Activated CD4-positive, alpha-beta T cell treated with anti-CD3 and anti-CD28 coated beads, Interleukin-2, amount 50 U/mL, for 1 hour (primary cell): ENCODE measurements at places on chromosomes 5 and 9.
A peak's percentile ranks its signal among the peaks of the same experiment; 100 is the strongest.

GRCh38 chr5:167770461-167770860 lies 521.0 kb upstream of the WWC1 start:
- no peak for DNase-seq

DNA sequence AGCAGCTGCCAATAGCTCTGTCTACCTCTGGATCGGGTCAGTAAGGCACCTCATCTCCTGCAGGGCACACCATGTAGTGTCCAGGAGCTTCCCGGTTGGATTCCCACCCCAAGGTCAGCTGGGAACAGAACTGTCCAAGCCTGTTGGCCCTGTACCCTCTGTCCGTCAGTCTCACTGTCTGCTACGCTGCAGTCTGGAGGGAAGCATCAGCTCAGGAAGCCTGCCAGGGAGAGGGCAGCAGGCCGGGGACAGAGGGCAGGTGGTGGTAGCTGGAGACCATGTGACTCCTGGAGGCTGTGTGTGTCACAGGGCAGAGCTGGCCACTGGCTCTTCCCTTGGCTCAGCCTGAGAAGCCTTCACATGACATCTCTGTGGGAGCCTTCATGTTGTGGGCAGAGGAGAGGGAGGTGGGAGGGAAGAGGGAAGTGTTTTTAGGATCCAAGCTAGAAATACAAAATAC lies 134.5 kb downstream of the SEC61B start:
- no peak for DNase-seq

DNA sequence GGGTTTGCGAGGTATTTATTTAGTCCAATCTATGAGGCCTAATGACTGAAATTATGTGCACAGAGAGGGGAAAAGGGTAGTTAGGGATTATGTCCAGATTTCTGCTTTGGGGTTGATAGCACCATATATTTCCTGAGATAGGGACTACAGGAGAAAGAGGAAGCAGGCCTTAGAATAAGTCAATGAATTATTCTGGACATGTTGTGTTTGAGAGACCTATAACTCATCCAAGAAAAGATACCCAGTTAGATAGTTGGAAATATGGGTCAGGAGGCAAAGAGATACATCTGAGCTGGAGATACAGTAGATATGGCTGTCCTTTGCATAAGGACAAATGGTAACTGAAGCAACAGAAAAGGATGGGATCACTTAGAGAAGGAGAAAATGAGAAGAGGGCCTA lies 53.1 kb downstream of the NR3C1 start:
- DNase-seq = no peak

DNA sequence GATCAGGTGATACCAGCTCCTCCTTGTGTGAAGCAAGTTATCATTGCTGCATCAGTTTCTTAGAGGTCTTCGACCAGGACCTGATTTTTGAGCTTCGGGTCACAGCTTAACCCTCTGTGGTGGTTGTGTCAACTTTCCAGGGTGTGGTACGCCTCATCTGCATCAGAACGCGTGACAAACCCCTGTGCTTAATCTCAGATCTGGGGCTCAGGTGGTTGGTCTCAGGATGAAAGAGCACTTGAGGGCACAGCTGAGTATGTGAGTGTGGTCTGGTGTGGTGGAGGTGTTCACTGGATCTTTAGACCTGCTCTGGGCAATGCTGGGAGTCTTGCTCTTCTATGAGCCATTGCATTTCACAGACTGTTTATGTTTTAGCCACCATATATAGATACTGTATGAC lies 64.1 kb downstream of the OSTF1 start:
- DNase-seq = peak; percentile 50

GRCh38 chr5:173010547-173011464 lies 27.2 kb downstream of the ATP6V0E1 start:
- no peak for DNase-seq

- DNase-seq = no peak
These were observed 85.4 kb downstream of the TMEM161B start for GRCh38 chr5:88183255-88183654.

- no peak for DNase-seq
These were observed 50.9 kb upstream of the EQTN start for GRCh38 chr9:27347889-27348288.

DNA sequence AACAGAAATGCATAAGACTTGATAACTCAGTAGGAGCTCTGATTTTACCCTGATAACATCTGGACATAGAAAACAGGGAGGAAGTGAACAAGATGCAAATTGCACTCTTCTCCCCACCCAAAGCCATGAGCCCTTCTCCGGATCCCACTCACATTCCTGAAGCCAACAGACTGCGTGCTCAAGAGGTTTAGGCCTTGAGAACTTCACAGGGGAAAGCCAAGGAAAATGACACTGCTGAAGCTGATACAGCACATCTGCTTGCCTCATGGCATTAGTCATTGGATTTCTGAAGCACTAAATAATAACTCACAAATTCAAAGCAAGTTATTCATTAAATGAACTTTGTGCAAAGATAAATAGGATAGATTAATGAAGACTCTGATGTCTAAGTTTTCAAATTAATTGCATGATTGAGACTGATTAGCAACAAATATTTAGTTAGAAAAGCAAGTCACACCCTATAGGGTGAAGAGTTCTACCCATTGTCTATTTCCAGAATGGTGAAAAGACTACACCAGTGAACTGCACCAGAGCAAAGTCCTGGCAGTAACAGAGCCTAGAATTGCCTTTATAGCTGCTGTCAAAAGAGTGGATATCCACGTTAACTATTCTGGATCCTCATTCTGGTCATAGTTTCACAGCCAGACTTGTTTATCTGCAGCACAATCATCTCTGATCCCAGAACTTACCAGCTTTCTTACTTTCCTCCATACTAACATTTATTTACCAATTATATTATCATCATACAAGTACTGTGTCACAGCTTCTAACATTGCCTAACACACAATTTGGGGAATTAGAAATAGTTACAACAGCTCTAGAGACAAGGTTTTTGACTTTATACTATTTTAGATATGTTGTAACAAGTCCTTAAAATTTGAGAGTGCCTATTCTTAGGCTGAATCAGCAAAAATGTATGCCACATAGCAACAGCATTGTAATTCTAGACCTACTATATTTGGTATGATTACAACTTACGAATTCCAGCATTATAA lies 432.1 kb upstream of the RGMB start:
- no peak for DNase-seq

DNA sequence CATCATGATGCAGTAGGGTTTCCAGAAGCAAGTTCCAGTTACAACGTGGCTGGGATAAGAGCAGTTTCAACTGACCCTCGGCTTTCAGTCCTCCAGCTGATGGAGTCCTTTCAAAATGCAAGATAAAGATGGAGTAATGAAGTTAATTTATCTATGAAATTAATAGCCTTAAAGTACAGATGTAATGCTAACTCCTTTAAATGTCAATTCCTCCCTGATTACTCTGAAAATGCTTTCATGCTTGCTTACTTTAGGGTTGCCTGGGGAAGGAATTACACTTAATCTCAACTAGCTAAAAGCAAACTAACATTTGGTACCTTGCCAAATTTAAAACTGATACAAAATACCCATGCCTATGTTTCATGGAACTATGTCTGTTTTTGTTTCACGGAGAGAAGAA lies 178.4 kb downstream of the KIAA0825 start:
- no peak for DNase-seq

DNA sequence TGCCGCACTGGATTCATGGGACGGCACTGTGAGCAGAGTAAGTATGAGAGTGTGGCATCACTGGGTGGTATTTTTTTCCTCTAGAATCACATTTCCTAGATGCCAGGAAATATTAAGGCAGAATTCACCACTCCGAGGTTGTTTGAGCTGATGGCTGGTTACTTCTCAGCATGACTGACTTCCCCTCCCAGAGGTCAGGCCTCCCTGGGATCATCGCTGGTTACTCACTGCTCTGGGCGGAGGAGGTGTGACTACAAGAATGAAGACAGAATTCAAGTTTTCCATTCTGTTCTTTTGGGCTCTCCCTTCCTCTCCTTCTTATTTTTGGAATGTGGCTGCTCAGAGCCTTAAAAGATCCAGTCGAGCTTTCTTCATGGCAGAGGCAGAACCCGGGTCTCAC lies 76.6 kb upstream of the PRRC1 start:
- no peak for DNase-seq

DNA sequence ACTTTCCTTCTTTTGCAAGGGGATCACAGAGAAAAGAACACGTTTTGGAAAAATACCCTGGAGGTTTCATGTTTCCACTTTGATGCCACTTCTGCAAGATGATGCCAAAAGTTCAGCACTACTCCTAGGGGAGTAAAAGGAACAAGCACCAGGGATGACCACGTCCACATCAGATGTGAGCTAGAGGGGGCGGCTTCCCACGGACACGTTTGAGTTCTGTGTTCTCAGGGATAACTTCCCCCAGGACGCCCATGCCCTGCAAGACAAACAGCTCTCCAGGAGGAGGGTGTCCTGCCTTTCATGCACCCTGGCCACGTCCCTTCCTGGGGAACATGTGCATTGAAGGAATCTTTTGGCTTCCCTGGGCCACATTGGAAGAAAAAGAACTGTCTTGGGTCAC lies 66.6 kb upstream of the TRIO start:
- DNase-seq = no peak

GRCh38 chr5:179355976-179356974 lies 11.0 kb upstream of the ADAMTS2 start:
- DNase-seq = no peak

DNA sequence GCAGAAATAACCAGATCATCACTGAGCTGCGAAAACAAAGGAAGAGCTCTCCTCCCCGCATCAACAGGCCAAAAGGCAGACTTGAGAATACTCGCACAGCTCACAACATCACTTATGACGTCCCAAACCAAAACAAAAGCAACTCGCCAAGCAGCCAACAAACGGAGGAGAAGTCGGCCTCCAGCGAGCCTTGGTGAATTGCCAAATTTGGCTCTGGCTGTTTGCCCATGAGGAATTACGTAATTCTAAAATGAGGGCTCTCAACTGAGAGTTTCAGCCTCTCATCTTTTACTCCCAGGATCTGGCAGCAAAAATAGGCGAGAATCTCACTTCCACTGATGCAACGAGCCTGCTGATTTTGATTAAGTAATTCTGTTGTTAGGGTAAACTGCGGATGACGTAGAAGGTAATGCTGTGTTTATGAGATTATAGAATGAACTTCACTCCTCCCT lies 51.7 kb upstream of the SEMA6A start:
- no peak for DNase-seq

DNA sequence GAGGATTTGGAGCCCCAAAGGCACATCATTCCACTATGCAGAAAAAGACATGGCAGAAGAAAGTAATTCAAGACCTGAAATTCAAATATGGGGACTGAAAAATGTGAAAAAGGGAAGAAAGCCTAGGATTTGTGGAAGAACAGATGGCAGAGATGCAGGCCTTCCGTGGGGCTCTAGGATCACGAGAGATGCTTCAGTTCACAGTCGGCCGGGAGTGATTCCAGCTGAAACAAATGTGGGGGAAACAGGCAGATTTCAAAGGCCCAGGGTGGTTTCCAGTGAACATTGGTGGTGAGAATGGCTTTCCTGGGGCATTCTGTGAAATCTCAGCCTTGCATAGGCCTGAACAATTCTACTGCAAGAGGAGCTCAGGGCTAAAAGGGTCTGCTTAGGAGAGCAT lies 34.6 kb upstream of the ZFR start:
- DNase-seq = no peak

GRCh38 chr5:105953616-105954015 lies 1717.1 kb downstream of the EFNA5 start:
- no peak for DNase-seq

DNA sequence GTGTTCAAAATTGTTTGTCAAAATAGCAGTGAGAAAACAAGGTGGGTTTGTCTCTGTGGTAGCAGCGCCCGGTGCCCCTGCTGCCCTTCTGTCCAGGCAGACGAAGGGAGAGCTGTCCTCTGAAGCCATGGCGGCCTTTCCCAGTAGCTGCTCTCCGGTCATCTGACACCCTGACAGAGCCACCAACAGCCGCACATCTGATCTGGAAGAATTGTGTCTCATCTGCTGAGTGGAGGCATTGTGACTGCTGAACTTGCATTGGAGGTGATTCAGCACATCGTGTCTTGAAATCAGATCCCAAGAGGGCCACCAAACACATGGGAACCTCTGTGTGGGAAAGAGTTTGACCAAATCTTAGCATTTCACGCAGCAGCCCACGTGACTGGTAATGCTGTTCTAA lies 337.6 kb upstream of the IRX1 start:
- DNase-seq = no peak

DNA sequence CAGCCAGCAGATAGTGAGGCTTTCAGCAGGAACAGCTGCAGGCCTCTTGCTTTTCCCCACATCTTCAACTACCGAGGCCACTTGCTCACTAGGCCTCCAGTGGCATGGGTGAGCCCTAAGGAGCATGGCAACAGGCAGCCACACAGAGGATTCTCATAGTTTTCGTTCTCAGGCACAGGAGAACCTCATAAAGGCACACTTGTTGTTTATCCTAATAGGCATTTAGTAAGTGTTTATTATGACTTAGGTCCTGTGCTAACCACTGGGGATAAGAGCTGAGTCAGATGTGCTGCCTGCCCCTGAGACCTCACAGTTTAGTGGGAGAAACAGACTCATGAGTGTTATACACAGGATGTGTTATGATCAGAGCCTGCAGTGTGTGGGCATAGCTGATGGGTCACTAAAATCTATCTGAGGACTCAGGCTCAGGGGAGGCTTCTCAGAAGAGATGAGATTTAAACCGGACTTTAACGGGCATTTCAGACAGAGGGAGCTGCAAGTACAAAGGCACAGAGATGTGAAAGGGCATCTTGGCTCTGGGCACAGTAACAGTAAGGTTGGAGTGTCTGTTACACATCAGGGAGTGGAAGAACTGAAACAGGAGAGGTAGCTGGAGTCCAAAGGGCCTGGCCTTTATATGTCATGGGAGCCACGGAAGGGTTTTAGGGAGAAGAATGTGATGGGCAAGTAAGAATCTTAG lies 21.0 kb upstream of the HEMGN start:
- DNase-seq = no peak

DNA sequence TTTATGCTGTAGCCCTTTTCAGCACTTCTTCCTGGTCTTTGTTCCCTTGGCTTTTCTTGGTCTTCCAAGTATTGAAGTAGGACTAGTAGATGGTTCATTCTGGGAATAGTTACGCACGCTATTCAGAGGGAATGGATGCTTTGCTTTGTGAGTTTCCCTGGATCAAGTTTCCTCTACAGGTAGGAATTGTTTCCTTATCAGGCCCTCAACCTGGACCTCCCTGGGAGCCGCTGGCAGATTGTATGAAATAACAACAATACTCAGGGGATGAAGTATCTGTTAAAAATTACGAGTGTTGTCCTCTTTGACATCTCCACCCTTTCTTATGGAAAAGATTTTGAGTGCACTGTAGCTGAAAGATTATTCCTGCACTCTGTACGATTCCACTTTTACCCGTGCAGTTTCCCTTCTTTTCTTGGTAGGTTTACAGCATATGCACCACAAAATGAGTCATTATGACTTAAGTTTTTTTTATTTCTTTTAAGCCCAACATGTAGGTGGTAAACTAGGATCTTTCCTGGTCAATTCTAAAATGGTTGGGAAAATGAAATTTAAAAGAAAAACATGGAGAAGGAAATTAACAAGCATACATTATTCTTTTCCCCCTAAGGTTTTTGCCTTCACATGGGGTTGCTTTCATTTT lies 57.9 kb downstream of the ARHGAP26 start:
- DNase-seq = no peak
